Skin of body (tissue), 3 donors: ENCODE measurements at places on chromosomes 11 and 22.

DNA sequence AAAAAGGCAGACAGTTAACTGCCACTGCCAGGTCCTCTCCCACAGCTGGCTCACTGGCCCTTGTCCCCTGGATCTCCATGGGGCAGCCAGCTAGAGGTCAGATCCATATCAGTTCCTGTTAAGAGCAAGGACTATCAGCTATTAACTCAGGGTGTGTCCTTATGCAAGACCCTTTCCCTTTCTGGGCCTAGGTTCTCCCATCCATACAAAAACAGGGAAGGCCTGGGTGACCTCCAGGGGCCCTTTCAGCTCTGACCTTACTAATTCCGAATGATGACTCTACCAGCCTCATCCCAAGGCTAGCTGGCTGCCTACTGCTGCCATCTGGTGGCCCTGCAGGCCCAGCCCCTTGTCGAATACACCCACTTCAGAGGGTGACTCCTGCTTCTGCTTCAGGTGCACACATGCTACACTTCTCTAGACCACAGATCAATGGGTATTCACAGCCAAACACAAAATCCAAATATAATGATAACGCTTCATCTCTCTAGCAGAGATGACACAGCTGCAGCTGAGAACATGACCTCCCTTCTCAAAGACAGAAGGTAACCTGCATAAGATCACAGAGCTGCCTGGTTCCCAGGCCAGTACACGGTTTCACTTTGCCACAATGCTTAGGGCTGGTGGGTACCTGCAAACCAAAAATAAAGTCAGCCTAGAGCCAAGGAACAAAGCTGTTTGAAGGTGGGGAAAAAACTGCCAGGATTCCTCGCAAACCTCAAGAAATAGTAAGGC lies 34.1 kb downstream of the SERGEF start:
- no peak for DNase-seq

DNA sequence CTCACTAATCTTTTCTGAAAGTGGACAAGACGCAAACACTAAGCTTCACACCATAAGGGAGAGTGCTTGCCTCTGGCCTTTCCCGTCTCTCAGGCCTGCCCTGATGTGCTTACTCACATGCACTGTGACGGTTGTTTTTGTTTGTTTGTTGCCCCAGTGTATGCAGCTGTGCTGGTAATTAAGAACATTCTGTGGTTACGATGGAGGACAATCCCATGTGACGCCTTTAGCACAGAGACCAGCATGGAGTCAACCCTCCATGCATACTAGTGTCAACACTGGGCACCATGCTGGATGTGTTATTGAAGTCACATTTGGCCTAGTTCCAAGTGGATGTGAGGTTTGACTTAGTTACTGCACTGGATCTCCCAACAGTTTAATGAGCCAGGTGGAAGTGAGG lies 27.8 kb upstream of the CDON start:
- DNase-seq, result no peak

- peak; percentile 60 for DNase-seq
These were observed 3.5 kb downstream of the SIK3 start for GRCh38 chr11:117094776-117095175.

- no peak for DNase-seq
These were observed 46.7 kb upstream of the SCUBE2 start for GRCh38 chr11:9138133-9138453.

DNA sequence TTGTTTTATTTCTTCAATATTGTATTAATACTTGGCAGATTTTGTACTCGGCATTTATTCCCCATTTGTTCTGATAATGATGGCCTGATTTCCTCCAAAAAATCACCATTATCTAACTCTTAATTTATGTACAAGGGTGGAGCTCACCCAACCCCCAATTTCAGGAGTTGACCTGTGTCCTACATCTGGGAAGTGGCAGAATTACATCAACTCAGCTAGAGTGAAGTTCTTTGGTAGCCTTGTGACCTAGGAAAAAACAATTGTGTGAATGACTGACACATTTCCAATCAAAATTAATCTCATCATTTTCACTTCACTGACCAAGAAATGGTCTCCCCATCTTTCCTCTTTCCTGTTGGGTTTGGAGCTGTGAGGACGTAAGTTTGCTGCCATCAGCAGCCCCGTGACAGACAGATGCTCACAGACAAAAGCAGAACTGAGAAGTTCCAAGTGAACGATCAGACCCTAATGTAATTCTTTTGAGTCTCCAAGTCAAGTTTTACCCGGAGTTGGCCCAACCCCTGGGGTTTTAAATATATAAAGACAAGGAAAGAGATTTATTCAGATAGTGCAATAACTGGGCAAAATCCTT lies 16.6 kb upstream of the MS4A6E start:
- DNase-seq, result no peak

GRCh38 chr11:5171856-5172255 lies 17.3 kb upstream of the OR52A1 start:
- DNase-seq, result no peak

DNA sequence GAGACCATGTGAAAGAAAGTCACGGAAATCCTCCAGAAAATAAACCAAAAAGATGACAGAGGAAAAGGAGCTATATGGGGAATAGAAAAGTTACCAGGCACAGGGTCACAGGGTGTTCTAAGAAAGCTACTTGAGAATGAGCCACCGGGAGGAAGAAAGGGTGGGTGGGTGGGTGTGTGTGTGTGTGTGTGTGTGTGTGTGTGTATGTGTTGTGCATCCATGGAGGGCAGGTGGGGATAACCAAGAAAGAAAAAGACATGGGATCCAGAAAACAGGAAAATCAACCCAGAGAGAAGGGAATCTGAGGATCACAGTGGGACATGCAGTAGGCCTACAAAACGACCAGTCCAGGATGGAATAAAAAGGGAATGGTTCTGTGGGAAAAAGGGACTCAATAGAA lies 3.7 kb downstream of the APOL2 start:
- no peak for DNase-seq

DNA sequence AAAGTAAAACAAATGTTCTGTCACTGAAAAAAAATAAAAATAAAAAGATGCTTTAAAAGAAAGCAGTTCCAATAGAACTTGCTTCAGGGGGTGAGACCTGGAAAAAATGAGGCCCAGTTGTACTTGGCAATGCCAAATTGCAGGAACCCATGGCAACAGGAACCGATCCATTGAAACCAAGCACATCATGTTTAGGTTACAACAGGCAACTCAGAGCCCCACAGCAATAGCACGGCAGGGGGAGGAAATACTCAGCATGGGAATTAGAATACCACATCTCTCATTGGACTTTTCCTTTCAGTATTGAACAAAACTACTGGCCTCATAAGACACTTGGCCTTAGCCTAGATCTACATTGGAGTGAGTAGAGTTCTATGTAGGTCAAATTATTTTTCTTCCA lies 84.3 kb downstream of the MSANTD4 start:
- no peak for DNase-seq

- DNase-seq, result peak; percentile 77
These were observed 145.0 kb upstream of the GRK3 start for GRCh38 chr22:25419247-25420113.

DNA sequence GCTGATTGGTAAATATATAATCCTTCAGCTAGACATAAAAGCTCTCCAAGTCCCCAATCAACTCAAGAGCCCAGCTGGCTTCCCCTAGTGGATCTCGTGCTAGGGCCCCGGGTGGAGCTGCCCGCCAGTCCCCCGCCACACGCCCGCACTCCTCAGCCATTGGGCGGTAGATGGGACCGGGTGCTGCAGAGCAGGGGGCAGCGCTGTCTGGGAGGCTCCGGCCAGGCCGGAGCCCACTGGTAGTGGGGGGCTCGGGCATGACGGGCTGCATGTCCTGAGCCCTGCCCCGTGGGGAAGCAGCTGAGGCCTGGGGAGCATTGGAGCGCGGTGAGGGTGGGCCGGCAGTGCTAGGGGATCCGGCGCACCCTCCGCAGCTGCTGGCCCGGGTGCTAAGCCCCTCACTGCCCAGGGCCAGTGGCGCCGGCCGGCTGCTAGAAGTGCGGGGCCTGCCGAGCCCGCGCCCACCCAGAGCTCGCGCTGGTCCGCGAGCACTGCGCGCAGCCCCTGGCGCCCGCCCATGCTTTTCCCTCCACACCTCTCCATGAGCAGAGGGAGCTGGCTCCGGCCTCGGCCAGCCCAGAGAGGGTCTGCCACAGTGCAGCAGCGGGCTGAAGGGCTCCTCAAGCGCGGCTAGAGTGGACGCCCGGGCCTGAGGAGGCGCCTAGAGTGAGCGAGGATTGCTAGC lies 1680.6 kb upstream of the RAG2 start:
- DNase-seq, result no peak

GRCh38 chr11:64207256-64208085 lies 950 bp downstream of the FERMT3 start:
- peak; percentile 64 for DNase-seq

GRCh38 chr22:27105142-27106025 lies 448.0 kb downstream of the MIAT start:
- peak; percentile 54 for DNase-seq

DNA sequence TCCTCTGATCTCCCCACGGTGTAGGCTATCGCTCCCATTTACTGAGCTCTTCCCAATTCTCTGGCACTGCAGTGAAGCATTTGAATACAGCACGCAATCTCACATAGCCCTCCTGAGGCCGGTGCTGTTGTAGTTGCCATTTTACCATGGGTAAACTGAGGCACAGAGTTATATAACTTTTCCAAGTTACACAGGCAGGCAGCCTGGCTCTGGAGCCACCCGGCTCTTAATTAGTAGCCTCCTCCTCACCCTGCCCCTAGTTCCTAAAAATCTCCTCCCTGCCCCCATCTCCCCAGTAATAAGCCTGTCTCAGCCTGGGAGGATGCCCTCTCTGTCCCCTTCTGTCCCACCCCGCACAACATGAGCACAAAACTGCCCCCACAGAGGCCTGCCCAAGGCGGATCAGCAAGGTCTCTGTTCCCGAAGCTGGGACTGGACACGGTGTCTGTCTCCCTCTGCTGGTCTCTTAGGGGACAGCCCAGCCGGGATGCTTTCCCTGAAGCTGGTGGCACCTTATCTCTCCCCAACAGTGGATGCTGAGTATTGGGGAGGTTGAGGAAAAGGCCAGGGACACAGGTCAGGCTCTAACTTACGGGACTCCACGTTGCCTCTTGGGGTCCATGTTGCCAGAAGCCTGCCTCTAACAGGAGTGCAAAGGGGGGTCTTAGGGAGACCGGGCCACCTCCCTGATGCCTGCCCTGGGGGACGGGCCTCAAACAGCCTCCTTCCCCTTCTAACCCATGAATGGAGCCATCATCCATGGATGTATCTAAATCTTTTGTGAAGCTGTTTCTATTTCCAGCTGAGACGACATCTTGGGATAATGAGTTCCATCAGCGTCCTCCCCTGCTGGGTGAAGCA lies 9.1 kb upstream of the CLCF1 start:
- peak; percentile 73 for DNase-seq
